ENCODE measurements at places on chromosomes 12 and 14.

GRCh38 chr12:101703487-101703886, 6.0 kb downstream of the CHPT1 start:
- no peak for DNase-seq

DNA sequence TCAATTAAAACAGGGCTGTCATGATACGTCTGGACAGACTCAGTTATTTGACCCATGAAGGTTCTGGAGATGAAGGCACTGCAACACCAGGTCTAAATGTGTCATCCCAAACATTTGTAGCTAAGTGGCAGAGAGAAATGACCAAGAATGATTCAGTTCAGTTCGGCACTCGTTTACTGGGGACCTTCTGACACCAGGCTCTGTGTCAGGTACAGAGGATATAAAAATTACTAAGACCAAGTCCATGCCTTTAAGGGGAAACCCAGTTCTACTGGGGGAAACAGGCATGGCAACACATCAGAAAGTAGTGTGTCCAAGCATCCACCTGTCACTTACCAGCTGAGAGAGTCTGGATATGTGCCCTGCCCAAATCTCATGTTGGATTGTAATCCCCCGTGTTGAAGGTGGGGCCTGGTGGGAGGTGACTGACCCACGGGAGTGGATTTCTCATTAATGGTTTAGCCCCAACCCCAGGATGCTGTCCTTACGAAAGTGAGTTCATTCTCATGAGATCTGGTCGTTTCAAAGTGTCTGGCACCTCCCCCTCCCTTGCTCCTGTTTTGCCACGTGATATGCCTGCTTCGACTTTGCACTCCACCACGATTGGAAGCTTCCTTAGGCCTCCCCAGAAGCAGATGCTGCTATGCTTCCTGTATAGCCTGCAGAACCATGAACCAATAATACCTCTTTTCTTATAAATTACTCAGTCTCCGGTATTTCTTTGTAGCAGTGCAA, 41.9 kb upstream of the BCL2L14 start:
- no peak for DNase-seq

- no peak for DNase-seq
Observed at GRCh38 chr12:60684988-60685655, 1089.3 kb downstream of the SLC16A7 start.

DNA sequence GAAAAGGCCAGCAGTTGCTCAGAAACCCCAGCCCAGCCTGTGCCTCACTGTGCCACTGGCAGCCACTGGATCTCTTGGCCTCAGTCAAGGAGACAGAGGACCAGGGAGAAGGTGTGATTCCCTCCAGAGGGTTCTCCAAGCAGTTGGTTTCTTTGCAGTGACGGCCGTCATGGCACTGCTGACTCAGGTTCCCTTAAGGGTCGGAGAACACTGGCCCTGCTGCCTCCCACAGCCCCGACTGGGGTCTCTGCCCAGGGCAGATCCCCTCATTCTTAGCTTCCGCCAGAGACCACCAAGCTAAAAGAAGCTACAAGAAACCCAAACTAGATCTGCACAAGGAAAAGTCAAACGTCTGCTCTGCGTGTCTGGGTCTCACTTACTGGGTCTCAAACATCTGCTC, 16.4 kb downstream of the TSPAN11 start:
- DNase-seq = no peak

DNA sequence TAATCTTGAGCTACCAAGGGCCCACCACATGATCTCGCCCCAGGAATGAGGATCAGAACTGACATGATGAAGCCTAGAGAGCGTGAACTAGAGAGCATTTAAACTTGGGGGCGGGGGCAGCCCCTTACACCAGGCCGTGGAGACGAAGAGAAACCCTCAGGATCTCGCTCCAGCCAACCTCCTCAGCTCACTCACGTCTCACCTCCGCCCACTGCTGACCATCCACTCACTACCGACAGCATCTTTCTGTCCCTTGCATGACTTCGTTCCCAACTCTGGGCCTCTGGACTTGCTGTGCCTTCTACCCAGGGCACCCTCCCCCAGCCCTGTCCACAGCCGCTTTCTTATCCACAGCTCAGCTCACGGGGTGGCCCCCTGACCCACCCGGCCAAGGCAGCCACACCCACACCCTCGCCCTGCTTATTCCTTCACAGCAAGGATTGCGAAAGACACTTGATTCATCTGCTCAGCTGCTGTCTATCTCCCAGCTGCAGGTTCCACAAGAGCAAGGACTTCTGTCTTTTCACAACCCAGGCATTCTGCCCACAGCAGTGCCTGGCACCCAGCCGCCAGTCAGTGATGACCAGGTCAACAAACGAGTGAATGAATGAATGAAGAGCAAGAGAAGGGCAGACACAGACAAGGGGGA, 6.4 kb downstream of the STX2 start:
- no peak for DNase-seq

- DNase-seq = no peak
Observed at GRCh38 chr12:32171211-32171610, 64.6 kb downstream of the BICD1 start.

DNA sequence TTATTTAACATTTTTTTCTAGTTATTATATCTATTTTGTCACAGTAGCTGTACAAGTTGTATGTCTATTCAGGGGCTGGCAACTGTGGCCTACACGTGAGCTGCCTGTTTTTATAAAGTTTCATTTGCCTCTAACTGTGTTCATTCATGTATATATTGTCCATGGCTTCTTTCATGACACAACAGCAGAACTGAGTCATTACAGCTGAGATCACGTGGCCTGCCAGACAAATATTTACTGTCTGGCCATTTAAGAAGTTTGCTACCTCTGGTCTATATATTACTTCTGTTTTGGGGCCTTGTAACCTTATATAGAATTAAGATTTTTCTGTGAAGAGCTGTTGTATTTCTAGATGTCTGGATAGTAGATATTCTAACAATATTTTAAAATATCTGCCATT, 37.9 kb downstream of the KIAA0586 start:
- no peak for DNase-seq

- no peak for DNase-seq
Observed at GRCh38 chr12:121300083-121300819, 3.7 kb upstream of the CAMKK2 start.

GRCh38 chr14:58878439-58879139, 240.8 kb downstream of the DACT1 start:
- no peak for DNase-seq

GRCh38 chr14:95388699-95389098, 69.0 kb upstream of the CLMN start:
- DNase-seq = no peak

GRCh38 chr12:95637471-95638155, 86.3 kb upstream of the USP44 start:
- DNase-seq = no peak

DNA sequence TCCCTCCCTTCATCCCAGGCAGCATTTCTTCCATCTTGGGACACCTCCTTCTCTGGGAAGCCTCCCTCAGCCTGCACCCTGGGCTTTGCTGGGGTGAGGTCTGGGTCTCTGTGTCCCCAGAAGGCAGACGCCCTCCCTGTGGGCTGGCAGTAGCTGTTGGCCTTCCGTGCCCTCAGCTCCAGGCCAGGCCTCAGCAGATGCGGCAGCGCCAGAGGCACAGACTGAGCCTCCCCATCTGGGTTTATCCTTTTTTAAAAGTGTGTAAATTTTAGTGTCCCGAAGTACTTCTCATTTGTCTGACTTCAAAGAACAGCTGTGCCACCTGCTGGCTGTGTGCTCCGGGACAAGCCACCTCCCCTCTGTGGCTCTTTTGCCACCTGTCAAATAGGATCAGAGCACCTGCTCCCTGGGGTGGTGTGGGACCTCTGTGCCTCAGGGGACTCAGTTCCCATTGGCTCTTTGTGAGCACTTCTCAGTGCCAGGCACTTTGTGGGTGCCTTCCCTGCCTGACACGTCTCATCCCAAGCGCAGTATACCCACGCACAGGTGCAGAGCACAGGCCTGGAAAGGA, 11.1 kb downstream of the EXOC3L4 start:
- DNase-seq = no peak

GRCh38 chr12:132282950-132283771, 46.2 kb downstream of the GALNT9 start:
- peak; percentile 69 for DNase-seq

DNA sequence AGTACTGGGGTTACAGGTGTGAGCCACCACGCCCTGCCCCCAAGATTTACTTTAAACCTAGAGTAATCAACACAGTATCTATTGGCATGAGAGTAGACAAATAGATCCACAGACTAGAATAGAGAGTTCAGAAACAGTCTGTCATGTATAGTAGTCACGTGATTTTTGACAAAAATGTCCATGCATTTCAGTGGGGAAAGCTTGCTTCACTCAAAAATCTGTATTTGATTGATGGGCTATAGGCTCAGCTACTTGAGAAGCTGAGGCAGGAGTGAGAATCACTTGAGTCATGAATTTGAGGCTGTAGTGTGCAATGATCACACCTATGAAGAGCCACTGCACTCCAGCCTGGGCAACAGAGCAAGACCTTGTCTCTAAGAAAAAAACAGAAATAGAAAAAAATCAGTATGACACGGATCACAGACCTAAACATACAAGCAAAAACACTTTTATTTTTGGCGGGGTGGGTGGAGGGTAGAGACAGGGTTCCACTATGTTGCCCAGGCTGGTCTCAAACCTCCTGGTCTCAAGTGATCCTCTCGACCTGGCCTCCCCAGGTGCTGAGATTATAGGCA, 7.6 kb upstream of the ORAI1 start:
- DNase-seq = no peak

- DNase-seq = no peak
Observed at GRCh38 chr14:73014105-73014504, 12.8 kb downstream of the ZFYVE1 start.

GRCh38 chr12:100877776-100878175, 83.2 kb downstream of the ANO4 start:
- no peak for DNase-seq

- no peak for DNase-seq
Observed at GRCh38 chr12:105429511-105429910, 99.0 kb downstream of the C12orf75 start.

- peak; percentile 45 for DNase-seq
Observed at GRCh38 chr14:106843951-106844483, 1317.6 kb downstream of the TMEM121 start.

- no peak for DNase-seq
Observed at GRCh38 chr14:89992273-89992672, 36.5 kb downstream of the TDP1 start.

GRCh38 chr14:95901054-95901453, 24.4 kb downstream of the TUNAR start:
- no peak for DNase-seq

GRCh38 chr14:105061428-105062047, 3.7 kb downstream of the GPR132 start:
- peak; percentile 31 for DNase-seq

GRCh38 chr14:94120667-94121340, 8.6 kb downstream of the IFI27L2 start:
- no peak for DNase-seq

- DNase-seq = no peak
Observed at GRCh38 chr12:91506452-91506851, 323.8 kb upstream of the DCN start.

- DNase-seq = no peak
Observed at GRCh38 chr12:120699553-120699952, 10.7 kb upstream of the UNC119B start.

- no peak for DNase-seq
Observed at GRCh38 chr14:95885866-95886265, 9.2 kb downstream of the TUNAR start.

GRCh38 chr12:72738811-72739210, 466.6 kb downstream of the TRHDE start:
- DNase-seq = no peak

DNA sequence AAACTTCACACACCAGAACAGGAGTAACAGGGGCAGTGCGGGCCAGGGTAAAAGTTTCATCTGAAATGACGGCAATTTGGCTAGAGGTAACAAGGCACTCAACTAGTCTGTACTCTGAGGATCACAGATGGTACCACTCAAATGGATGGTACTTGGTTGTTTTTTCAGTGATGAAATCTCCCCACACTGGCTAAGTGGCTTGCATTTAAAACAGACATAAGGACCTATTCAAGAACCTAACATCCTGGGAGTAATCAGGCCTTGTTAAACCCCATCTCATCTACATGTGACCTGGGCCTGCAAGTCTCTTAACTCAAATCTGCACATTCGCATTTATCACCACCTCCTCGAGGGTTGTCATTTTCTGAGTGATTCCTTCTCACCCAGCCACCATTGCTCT, 90.8 kb downstream of the PRKAB1 start:
- no peak for DNase-seq

DNA sequence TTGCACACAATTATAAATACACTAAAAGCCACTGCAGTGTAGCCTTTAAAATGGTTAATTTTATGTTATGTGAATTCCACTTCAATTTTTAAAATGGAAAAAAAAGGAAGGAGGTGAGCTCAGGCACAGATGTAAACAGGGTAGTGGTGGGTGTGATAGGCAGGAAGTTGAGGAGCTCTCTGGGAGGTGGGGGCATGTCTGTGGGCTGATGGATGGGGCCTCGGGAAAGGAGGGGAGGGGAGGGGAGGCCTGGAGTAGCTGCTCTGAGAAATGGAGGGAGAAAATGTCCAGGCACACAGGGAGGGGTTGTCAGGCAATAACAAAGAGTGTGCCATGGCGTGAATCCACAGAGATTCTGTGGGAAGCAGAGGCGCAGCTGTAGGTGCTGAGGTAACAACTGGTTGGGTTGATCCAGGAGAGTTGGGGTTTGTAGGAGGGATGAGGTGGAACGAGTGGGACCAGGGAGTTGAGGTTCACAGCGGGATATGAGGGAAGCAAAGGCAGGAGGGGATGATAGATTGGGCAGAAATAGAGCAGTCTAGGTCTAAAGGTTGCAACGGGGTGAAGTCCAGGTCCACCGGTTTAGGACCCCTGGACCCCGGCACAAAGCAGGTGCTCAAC, 57.2 kb downstream of the LTBP2 start:
- DNase-seq = no peak

- no peak for DNase-seq
Observed at GRCh38 chr14:22433069-22433468, 156.0 kb downstream of the DAD1 start.

- no peak for DNase-seq
Observed at GRCh38 chr14:33525626-33526025, 425.2 kb downstream of the EGLN3 start.

DNA sequence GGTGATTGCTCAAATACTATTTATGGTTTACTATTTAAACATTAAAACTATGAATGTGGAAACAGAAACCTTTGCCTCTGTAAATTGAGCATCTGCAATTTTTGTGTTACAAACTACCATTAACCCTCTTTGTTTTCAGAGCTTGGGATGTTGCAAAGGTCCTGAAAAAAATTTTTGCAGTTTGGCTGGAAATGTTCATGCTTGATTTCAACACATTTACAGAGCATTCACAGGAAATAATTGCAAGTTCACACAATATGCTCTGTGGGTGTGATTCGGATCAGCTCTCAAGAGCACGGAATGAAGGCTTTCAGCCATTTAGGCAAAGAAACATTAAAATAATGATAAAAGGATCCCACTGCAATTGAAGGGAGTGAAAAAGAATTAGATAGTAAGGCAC, 232.9 kb downstream of the ATP23 start:
- DNase-seq = no peak

DNA sequence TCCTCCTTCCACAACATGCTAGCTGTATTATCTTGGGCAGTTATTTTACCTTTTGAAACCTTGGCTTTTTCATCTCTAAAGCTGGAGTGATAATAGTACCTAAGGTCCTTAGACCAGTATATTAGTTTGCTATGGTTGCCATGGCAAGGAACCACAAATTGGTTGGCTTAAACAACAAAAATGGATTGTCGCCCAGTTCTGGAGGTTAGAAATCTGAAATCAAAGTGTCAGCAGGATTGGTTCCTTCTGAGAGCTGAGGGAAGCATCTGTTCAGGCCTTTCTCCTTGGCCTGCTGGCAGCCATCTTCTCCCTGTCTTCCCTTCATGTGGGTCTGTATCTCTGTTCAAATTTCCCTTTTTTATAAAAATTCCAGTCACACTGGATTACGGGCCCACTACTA, 55.5 kb upstream of the SLC35F4 start:
- no peak for DNase-seq
